Caki2 (cell line): ENCODE measurements at places on chromosomes 11 and 22.

GRCh38 chr11:27012234-27012921 is 18.5 kb downstream of the FIBIN start:
- DNase-seq: no peak

- DNase-seq: no peak
Observed at GRCh38 chr22:19665784-19666672, 48.3 kb upstream of the SEPTIN5 start.

DNA sequence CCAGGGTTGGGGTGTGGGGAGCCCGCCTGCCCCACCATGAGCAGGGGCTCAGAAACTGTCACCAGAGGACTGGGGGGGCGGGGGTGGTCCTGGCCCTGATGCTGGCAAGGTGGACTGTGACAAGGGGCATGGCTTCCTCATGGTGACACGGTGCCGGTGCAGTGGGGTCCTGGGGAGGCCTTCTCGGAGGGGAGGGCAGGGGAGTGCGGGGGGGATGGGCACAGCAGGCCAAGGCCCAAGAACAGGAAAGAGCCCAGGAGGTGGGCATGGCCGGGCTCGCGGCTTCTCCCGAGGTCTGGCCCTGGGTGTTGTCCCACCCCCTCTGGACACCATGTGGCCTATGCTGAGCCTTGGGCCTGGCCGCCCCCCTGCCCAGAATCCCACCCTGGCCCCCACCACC is 47.2 kb downstream of the MOB2 start:
- DNase-seq: no peak

DNA sequence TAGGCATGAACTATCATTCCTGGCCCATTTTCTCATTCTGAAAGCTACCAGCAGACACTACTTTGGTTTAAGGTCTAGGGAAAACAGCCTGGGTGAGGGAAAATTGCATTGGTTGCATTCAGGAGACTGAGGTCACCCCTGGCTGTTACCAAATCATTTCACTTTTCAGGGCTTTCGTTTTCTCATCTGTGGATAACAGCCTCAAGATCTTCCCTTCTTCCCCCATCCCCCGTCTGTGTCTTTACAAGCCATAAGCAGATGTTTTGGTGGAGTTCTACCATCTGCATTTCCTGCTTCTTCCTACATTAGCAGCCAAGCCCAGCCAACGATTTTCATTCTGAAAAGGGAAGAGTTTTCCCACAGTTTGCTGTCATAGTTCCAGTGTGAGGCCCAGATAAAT is 130.4 kb downstream of the HIPK3 start:
- no peak for DNase-seq

GRCh38 chr11:103877221-103877620 is 159.2 kb upstream of the DDI1 start:
- no peak for DNase-seq

DNA sequence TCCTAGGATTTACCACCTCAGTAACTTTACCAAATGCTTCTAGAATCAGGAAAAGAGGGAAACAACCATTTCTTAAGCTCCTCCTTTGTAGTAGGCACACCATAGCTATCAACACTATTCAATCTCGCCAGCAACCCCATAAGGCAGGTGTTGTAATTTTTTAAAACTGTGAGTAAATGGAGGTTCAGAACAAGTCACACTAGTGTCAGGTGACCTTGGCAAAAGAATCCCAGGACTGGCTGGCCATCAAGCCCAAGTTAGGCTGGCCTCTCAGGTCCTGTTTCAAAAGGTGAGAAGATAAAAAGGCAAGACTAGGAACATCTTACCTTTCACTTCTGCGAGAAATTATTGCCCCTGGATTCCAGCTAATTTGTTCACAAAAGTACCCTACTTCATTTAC is 713 bp downstream of the TOP3B start:
- DNase-seq: no peak

DNA sequence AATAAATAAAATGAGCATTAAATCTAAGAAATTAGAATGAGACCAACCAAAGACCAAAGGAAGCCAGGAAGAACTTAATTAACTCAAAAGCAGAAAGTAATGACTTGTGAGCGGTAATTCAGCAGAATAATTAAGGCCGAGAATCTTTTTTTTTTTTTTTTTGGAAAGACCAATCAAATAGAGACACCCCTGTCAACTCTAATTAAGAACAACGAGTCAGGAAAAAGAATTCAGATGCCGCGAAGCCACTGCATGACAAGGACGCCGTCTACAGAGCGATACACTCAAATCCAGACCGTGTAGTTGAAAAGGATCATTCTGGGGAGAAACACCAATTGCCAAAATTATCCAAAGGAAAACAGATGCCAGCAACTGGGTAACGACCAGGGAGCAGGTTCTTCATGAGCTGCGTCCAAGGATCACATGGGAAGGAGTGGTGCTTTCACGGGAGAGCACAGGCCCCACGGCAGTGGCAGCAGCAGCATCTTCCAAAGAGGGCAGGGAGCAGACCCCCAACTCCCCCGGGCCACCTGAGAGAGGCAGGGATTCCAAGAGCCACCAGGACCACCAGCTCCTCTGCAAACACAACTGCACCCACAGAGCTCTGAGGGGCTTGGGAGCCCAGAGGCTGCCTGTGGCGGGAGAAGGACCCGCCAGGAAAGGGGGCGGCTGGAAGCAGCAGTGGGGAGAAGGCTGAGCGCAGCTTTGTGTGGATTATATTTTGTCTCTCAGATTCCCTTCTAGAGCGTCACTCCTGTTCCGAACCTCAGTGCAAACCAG is 469.8 kb downstream of the BRD1 start:
- DNase-seq: no peak

DNA sequence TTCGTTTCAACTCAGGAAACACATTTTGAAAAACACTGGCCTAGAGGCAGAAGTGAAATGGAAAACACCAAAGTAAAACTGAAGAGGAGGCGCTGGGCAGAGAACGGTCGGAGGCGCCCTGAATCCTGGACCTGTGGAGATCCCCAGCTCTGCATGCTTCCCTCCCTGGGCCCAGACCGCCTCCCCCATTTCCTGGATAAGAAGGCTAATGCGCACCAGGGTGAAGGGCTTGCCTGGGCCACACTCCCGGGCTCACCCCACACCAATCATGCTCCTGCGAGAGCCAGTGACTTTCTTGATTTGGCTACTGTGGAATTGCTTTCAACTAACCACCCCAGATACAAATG is 167.1 kb downstream of the CRYBB2 start:
- no peak for DNase-seq

GRCh38 chr22:39244496-39245129 is at the start of gene PDGFB:
PDGFB (minus strand) TSS chr22:39244982; CDS start chr22:39243963, 1,019 bp downstream.
- DNase-seq: peak; percentile 77

DNA sequence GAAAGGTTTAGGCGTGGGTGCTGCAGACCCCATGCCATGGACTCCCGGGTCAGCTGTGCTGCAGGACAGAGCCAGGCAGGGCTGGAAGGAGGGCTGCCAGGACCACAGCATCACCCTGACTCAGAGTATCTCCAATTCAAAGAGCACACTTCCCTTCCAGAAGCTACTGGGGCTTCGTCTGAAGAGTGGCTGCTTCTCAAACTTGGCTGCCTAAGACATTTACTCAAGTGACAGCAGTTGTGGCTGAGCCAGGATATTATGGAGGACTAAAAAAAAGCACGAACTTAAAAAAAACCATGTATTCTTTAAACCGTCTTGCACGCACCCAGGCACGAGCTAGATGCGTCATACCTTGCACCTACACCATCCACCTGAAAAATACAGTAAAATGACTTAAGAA is 13.0 kb upstream of the BID start:
- DNase-seq: no peak

DNA sequence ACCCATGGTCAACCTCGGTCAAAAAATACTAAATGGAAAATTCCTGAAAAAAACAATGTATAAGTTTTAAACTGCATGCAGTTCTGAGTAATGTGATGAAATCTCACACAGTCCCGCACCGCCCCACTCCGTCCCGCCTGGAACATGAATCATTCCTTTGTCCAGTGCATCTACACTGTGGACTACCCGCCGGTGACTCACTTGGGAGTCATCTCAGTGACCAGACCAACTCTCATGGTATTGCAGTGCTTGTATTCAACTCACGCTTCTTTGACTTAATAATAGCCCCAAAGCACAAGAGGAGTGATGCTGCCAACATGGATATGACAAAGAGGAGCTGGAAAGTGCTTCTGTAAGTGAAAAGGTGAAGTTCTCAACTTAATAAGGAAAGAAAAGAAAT is 48.8 kb downstream of the ARHGAP32 start:
- peak; percentile 84 for DNase-seq

DNA sequence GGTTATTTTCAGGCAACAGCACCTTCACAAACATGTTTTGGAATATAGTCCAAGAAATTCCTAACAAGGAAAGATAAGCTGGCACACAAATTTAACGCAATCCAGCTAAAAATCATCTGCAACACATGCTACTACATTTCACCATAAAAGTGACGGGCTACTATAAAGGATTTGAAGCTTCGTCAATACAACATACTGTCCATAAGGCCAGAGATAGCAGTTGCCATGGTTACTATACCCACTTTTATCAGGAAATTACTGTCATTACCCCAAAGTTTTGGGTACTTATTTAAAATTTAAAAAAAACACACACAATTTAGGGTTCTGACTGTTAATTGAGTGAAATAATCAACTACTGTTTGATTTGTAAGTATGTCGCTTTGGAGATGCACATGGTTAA is 6.9 kb downstream of the PHF21A start:
- DNase-seq: no peak

DNA sequence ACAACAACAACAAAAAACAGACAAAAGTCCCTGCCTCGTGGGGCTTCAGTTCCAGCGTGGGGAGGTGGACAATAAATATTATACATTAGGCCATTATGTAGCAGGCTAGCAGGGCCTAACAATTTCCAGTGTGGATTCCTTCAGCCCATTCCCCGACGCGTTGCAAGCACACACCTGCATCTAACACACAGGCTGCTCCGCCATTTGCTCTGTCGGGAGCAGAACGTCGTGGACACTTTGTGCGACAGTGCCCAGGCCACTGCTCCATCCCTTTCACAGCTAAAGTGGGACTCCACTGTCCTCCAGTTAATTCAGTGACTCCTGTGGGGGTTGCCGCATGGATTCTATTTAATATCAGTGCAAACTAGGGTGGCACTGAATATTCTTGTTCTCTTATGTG is 10.9 kb upstream of the FGF3 start:
- DNase-seq: no peak

GRCh38 chr22:46528121-46528610 is 9.3 kb downstream of the CELSR1 start:
- DNase-seq: peak; percentile 98

GRCh38 chr22:46829117-46829891 is 66.9 kb downstream of the TBC1D22A start:
- DNase-seq: peak; percentile 78

- DNase-seq: no peak
Observed at GRCh38 chr22:38835888-38836301, 7.9 kb downstream of the NPTXR start.

GRCh38 chr11:113818426-113818825 is 38.8 kb downstream of the CLDN25 start:
- DNase-seq: no peak
